Dorsolateral prefrontal cortex (tissue), 122 donors: ENCODE measurements at places on chromosomes 5 and 9.

DNA sequence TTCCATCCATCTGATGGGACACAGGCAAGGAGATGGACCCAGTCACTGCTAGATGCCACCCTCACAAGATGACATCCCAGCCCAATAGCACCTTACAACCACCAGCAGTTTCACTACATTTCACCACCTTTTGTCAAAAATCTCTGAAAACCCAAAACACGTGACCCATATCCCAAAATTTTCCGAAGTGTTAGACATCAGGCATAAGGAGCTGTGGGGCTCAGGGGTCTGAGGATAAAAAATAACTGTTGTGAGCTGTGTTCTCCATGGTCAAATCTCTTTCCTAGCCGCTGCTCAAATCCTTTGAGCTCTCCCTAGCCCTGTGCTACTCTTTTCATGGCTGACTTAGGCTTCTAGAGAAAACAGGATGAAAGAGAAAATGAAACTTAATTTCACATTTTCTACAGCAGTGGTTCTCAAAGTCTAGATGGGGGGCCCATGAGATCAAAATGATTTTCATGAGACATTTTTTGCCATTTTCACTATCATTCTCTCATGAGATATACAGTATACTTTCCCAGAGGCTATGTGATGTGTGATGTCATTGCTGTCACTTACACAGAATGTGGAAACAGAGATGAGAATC lies 40.7 kb downstream of the TIMD4 start:
- DNase-seq: no peak

DNA sequence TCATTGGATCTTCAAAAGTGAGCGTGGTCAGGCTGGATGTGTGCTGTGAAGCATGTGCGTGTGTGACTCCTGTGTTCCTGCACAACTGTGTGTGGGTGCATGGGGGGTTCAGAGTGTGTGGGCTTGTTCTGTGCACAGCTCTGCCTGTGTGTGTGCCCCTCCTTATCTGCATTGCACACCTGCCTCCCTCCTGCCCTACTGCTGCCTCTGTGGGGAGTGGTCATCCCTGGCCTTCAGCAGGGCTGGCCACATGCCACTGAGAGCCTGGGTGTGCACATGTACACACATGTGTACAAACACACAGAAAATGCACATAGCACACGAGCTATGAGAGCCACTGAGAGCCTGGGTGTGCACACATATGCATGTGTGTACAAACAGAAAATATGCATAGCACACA lies 92.1 kb downstream of the CACNA1B start:
- no peak for DNase-seq

DNA sequence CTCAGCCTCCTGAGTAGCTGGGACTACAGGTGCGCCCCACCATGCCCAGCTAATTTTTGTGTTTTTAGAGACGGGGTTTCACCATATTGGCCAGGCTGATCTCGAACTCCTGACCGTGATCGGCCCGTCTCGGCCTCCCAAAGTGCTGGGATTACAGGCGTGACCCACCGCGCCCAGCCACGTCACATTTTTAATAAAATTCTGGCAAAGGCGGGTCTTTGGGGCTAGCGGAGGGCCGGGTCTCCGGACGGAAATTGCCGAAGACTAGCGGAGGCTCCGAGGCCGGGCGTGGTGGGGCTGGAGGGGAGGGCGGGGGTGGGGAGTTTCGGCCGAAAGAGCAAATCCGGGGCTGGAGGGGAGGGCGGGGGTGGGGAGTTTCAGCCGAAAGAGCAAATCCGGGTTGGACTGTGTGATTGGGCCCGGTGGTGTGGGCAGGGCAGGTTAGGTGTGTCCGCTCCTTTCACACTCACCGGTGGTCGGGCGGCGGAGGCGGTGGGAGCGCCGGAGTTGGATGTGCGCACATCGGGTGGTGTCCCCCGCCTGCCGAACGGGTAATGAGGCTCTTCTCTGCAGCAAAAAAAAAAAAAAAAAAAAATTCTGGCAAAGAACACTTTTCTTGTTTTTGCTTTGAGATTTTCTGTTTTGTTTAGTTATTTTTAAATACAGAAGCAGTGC lies 27.1 kb downstream of the RUFY1 start:
- no peak for DNase-seq

GRCh38 chr9:36897478-36897877 lies 136.6 kb downstream of the PAX5 start:
- DNase-seq: no peak

GRCh38 chr9:129484352-129485000 lies 136.4 kb downstream of the C9orf50 start:
- no peak for DNase-seq

DNA sequence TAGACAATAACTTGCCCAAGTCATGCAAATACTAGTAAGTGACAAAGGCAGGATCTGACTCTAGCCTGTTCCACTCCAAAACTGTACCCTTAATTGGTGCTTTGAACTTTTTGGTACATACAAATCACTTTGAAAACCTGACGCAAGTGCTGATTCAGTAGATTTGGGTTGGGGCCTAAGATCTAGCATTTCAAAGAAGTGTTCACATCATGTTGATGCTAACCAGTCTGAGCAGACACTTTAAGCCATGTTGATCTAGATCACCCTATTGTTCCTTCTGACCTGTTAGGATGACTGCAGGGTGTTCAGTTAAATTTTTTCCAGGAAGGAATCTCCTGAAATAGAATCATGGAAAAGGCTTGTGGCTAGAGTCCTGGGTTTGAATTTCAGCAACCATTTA lies 57.7 kb upstream of the CPEB4 start:
- DNase-seq: no peak

DNA sequence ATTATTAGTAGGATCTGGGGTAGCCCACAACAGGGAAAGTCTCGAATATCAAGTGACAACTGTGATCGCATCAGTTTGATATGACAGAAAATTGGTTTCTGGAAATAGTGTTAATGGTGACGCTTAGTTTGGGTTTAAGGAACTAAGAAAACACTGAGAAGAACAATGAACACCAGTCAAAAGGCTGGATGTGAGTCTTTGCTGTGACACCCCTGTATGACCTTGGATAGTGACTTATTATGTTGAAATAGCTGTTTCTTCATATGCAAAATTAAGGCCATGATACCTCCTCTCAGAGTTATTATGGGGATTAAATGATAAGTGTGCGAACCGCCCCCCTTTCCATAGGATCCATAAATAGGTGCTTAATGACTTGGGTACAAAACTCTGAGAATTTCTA lies 926 bp downstream of the DNAJC25 start:
- DNase-seq: no peak

- no peak for DNase-seq
Observed at GRCh38 chr9:71920456-71921189, 9.2 kb downstream of the C9orf85 start.

- no peak for DNase-seq
Observed at GRCh38 chr9:133184971-133185370, 21.3 kb upstream of the GBGT1 start.

DNA sequence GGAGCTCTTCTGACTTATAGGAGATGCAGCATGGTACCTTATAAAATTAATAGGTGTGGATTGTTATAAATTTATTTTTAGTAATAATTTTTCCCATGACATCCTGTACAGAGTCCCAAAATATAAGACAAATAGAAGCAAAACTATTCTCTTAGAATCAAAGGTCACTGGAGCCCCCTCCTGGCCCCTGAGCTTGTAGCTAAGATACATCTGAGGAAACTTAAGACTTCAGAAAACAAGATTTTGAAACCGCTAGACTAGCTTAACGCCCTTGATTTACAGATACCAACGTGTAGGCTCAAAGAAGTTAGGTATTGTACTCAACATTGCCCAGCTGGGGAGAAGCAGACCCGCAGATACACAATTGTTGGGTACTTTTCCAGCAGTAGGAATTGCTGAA lies 45.7 kb upstream of the KCNN2 start:
- no peak for DNase-seq

- no peak for DNase-seq
Observed at GRCh38 chr5:105907016-105907415, 1763.7 kb downstream of the EFNA5 start.

DNA sequence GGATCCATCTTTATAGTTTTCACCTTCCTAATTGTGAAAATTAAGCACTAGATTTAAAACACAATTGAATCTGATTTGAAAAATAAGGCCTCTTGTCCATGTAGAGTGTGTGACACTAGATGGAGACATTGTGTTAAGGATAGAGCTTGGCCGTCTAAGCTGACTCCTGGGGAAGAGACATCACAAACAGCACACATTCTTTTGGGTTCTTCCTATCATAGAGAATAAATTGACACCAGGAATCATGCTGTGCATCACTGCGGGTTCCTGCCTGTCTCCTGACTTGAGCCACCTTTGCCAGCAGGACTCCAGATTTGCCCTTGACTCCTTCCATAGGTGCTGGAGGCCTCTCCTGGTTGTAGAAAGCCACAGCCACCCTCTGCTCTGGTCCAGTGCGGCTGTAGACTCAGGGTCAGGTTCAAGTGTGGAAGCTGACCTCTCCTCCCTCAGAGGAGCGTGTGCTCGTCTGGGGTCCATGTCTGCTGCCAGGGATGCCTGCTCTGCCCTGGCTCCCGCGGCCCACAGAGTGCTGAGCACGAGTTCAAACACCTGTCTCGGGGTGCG lies 11.2 kb downstream of the ROPN1L start:
- peak; percentile 47 for DNase-seq

- no peak for DNase-seq
Observed at GRCh38 chr9:125522328-125522725, 184.7 kb downstream of the MAPKAP1 start.

- no peak for DNase-seq
Observed at GRCh38 chr5:168366116-168366515, 74.7 kb downstream of the WWC1 start.

- no peak for DNase-seq
Observed at GRCh38 chr9:98175762-98176161, 16.7 kb downstream of the CORO2A start.

GRCh38 chr9:137205126-137206069 lies at the start of the genes NDOR1 and TMEM203:
Gene NDOR1, plus strand, starts transcription at chr9:137205700. Its CDS starts 78 bp downstream, at chr9:137205778.
Gene TMEM203, minus strand, starts transcription at chr9:137205648. Its CDS starts 234 bp downstream, at chr9:137205414.
- DNase-seq: peak; percentile 96

DNA sequence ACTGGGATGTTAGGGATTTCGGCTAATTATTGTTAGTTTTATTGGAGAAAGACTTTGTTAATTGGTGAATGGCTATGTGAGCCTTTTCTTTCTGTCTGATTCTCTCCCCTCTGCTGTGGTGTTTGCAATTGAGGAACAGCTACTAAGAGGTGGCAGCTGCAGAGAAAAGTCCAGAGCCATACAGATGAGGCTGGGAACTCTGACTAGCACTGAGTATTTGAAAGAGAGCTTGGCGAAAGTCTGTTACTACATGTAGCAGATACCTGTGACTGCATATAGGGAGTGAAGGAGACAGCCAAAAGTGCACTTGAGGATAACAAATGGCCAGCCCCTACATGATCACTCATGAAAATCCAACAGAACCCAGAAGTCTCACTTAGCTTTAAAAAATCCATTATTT lies 44.3 kb upstream of the HSPB3 start:
- DNase-seq: no peak

DNA sequence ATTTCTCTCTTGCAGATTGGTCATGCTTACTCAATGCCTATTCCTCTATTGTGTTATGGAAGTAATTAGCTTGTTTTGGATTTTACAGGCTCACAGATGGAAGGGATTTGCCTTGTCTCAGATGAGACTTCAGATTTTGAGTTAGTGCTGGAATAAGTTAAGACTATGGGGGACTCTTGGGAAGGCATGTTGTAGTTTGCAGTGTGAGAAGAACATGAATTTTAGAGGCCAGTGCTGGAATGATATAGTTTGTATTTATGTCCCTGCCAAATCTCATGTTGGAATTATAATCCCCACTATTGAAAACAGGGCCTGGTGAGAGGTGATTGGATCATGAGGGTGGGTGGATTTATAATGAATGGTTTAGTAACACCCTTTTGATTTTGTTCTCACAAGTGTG lies 6.1 kb upstream of the TUSC1 start:
- DNase-seq: no peak

DNA sequence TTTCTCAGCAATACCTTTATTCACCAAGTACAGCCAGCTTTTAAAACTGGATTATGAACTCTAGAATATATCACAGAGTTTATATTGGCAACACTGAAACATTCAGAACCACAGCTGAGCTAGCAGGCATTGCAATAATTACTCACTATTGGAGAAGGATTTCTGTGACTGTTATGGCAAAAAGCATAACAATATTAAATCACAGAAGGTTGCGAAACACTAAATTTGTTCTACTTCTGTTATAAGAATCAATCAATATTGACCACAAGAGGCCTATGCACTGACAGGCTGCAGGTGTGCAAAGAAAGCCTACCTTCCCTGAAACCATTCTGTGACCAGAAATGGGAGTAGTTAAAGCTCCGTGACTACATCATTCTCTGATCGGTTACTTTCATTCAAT lies 59.2 kb downstream of the AP3B1 start:
- DNase-seq: no peak

GRCh38 chr9:9556865-9557803 lies 1055.7 kb downstream of the PTPRD start:
- no peak for DNase-seq

- no peak for DNase-seq
Observed at GRCh38 chr5:10576121-10576789, 12.4 kb downstream of the ANKRD33B start.

GRCh38 chr5:113660206-113660605 lies 146.7 kb downstream of the YTHDC2 start:
- no peak for DNase-seq

GRCh38 chr9:130741831-130742449 lies 48.4 kb downstream of the EXOSC2 start:
- no peak for DNase-seq

GRCh38 chr9:101586651-101587050 lies 8.1 kb downstream of the PPP3R2 start:
- DNase-seq: no peak

DNA sequence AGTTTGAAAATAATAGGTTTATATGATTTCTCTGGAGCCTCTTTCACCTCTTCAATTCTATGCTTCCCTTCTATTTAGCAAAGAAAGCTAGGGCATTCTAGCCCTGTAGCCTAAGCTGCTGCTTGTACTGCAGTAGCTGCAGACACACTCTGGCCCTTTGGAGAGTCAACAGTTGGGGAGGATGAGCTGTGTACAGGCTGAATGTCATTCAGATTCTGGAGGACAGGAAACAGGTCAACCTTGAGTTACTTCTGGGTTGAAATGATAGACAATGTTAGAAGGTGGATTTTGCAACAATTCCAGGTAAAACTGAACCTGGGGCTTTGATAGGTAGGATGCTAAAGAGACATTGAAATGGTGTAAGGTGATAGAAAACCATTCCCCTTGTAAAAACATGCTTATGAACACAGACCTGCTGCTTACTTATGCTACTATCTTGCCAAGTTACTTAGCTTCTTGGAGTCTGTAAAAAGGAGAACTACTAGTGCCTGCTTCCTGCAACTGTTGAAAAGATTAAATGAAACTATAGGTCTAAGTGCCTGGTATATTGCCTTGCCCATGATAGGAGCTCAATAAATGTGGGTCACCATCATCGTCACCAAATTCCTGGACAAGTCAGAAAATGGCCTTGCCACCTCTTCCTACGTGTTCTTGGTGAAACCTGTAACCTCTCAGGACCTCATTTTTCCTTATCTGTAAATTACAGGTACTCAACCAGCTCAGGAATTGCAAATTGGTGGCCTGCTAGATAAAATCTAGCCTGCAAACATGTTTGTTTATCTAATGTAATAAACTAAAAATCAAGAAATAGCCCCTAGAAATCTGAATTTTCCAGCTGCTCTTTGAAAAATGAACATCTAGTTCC lies 83.7 kb downstream of the GALNT10 start:
- no peak for DNase-seq
